Progenitor cell of endocrine pancreas (in vitro differentiated cells): ENCODE measurements at places on chromosomes 12 and 14.

- DNase-seq: no peak
Observed at GRCh38 chr14:106812788-106813476, 1286.5 kb downstream of the TMEM121 start.

GRCh38 chr12:89413234-89413633, 60.9 kb upstream of the DUSP6 start:
- no peak for DNase-seq

DNA sequence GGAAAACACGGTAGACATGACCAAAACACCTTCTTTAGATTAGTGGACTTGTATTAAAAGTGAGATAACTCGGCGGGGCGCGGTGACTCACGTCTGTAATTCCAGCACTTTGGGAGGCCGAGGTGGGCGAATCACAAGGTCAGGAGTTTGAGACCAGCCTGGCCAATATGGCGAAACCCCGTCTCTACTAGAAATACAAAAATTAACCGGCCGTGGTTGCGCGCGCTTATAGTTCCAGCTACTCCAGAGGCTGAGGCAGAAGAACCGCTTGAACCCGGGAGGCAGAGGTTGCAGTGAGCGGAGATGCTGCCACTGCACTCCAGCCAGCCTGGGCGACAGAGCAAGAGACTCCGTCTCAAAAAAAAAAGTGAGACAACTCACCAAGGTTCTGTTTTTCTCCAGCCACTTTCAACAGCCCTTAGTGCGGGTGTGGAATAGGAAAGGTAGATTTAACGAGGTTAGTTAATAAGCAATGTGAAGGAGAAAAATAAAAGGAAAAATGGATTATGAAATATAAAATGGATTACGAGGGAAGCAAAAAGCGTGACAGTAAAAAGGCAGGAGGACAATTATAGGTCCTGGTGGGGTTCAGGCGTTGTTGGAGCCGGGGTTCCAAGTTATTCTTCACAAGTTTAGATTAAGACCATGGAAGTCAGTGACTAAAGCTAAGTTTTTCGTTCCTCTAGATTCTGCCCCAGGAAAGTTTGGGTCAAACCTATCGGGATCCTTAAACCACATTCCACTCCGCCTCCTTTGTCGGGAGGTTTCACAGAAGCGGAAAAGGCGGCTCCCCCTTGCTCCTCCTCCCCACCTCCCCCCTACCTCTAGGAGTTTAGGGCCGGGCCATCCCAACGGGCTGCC, 534 bp downstream of the PPP2R3C start:
- DNase-seq: no peak

DNA sequence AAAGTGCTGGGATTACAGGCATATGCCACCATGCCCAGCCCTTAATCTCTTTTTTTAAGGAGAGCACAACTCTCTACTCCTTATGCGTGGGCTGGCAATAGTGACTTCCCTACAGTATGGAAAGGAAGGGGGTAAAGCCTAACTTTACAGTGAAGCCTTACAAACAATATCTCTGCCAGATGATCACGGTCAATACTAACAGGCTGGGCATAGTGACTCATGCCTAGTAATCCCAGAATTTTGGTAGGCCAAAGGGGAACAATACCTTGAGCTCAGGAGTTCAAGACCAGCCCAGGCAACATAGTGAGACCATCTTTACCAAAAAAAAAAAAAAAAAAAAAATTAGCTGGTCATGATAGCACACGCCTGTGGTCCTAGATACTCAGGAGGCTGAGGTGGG, 5.6 kb downstream of the PYM1 start:
- DNase-seq: no peak

- no peak for DNase-seq
Observed at GRCh38 chr12:27284751-27285150, 40.7 kb downstream of the STK38L start.

DNA sequence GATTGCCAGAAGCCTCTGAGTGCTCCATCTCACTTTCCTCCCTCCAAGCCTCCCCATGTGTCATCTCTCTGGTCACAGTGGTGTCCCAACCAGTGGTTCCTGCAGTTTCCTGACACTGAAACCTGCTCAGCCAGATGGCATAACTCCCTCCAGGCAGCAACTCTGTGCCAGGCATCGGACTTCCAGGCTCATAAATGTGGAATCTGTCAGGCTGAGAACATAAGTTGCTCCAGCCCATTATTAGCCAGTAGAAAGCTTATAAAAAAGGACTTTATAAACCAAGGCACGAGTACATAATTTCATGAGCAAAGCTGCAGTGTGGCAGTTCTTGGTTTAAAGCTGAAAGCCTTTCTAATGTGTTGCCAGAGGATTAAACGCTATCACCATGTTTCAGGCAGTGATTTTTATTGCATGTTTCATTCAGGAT, 194.3 kb downstream of the DACT1 start:
- DNase-seq: no peak

GRCh38 chr12:123905319-123905925, 67.2 kb downstream of the CCDC92 start:
- no peak for DNase-seq

GRCh38 chr14:89845346-89845745, 109.2 kb downstream of the EFCAB11 start:
- DNase-seq: no peak

DNA sequence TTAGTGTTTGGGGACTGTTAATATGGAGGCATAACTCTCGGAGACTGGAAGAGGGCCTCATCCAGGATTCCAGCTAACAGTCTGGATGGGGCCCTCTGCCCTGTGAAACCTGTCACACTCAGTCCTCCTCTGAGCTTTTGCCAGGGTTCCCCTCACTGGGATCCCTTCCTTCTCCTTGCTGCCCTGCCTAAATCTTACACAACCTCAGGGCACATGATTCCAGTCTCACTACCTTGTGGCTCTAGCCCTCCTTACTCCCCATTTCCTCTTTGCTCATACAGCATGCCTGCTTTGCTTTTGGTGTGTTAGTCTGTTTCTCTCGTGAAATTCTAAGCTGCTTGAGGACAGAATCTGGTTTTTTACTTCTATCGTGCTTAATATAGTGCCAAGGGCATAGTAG, 942 bp upstream of the GSG1 start:
- DNase-seq: no peak

DNA sequence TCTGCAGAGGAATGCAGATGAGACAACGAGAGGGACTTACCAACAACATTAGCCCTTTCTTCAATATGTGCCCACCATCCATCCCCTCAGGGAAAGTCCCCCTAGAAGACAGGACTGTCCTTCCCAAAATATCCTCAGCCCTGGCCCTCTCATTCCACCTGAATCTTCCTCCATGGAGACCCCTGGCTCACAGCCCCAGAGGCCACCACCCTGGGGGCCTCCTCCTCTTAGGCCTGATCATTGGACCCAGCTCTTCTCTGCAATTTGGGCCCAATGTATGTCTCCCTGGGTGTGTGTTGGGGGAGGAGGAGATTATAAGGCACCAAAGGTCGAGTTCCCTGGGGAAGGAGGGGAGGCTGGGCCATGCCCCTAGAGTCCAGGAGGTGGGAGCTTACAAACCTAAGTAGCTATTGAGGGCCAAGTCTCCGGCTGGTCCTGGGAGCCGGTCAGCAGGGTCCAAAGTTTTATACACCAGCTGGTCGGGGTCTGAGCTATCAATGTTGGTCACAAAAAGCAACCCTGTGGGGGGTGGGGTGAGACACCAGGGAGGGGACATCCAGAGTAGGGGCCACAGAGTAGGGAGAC, 8.1 kb downstream of the ITGA7 start:
- DNase-seq: no peak
